Daoy (cell line): ENCODE measurements at places on chromosomes 13 and 19.

GRCh38 chr13:70893832-70894231 is 785.6 kb upstream of the KLHL1 start:
- DNase-seq, result no peak

DNA sequence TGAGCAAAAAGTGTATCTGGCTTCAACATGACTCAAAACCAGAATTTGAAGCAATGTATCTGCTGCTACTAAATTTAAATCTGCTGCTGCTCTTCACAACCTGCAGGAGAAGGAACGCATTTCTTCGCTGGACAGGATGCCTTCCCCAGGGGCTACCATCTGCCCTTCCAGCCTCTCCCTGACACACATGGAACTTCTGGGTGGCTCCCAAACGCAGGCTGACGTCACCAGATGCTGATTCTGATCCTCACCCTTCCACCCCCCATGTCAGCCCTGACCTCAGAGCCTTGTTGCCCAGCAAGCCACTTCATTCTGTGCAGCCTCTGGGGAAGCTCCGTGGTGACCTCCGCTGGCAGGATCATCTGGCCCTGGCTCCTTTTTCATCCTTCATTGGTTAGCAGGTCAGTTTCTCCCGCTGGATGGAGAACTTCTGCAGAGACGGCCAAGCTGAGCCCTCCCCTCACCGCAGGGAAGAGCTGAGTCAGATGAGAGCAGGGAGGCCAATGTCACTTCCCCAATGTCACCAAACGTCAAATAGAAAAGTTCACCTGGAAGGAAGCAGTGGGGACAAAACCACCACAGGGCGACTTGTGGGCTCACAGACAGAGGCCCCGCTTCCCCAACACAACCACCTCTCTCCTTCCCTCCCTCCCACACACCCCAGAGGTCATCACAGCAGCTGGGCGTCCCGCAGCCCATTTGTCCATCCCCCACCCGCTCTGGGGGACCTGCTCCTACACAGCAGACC is 14.0 kb upstream of the RAB20 start:
- no peak for DNase-seq

DNA sequence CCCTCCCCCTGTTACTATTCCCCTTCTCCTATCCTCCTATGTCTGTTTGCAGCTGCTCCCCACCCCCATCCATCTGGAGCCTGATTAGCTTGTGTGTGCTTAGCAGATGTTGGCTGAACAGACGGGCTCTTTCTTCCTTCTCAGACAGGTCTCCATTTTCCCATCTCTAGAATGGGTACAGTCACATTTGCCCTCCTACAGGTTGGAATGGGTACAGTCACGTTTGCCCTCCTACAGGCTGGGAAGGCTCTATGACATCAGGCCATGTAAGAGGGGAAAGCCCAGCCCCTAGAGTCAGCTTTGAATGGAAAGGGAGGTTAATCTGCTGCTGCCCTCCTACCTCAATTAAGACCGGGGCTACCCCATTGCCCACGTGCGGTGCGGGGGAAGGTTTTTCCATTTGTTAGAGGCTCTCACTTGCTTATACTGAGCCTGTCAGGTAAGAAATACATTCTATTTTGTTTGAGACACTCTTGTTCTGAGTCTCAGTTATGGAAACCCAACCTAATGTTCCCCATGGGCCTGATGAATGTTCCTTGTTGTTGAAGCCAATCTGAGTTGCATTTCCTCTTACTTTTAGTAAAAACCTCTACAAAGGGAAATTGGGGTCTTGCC is 2.2 kb upstream of the CLEC17A start:
- no peak for DNase-seq

GRCh38 chr19:43711751-43712355 is 4.0 kb upstream of the IRGC start:
- DNase-seq, result peak; percentile 49

GRCh38 chr19:39967561-39967960 is 3.4 kb upstream of the PSMC4 start:
- DNase-seq, result no peak

DNA sequence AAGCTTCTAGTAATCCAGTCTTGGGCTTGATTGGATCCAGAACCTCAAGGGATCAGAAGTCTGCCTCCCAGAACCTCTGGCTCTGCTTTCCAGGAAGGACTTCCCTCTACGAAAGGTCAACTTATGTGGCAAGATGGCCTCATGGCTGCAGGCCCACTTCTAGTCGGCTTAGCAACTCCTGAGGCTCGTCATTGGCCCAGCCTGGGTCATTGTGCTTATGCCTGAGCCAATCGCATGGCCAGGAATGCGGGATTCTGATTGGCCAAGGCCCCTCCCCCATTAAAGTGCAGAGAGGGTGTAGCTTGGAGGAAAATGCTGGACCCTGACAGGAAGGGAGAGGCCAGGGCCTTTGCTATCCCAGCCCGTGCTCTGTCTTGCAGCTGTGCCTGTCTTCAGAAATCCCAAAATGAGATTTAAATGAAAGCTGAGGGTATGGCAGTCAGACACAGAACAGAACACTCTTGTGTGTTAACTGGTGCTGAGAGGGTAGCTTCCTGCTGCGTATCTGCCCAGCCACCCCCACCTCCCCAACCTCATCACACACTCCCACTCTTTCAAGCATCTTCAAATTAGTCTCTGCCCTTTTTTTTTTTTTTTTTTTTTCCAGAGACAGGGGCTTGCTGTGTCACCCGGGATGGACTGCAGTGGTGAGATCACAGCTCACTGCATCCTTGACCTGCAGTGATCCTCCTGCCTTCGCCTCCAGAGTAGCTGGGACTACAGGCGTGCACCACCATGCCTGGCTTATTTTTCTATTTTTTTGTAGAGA is 5.5 kb upstream of the CCNE1 start:
- peak; percentile 32 for DNase-seq

DNA sequence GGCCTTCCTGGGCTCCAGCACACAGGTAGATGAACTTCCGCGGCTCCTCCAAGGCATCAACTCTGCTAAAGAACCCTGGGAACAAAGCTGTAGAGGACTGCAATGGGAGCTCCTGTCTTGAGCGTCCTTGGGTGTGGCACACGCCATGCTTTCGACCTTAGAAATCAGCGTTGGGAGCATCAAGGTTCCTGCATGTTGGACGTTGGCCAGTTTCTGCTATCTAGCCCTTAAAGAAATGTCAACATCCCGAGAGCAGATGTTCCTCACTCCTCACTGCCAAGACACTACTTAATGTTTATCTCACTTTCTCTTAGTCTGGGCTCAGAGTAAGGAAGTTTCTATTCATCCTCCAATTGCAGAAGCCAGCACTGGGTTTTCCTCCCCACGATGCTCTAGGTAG is 70.6 kb upstream of the MEDAG start:
- no peak for DNase-seq

DNA sequence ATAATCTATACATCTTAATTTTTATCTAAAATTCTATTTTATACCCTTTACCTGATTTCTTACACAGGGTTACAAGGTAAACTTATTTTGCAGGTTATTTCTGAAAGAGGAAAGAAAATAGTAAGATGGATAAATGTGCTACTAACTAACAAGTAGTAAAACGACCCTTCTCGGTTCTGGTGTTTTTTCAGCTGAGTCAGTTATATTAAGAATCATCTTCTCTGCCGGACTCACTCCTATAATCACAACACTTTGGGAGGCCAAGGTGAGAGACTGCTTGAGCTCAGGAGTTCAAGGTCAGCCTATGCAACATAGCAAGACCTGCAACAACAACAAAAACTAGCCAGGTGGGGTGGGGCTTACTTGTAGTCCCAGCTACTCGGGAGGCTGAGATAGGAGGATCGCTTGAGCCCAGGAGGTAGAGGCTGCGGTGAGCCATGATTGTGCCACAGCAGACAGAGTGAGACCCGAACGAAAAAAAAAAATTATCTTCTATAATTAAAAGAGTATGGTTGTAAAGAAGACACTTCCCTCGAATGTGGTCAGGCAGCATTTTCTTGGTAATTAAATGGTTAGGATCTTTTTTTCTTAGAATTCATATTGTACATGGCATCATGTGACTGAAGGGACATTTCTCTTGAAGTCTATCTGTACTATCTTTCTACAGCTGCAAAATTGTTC is 27.9 kb upstream of the RCBTB2 start:
- DNase-seq, result no peak

DNA sequence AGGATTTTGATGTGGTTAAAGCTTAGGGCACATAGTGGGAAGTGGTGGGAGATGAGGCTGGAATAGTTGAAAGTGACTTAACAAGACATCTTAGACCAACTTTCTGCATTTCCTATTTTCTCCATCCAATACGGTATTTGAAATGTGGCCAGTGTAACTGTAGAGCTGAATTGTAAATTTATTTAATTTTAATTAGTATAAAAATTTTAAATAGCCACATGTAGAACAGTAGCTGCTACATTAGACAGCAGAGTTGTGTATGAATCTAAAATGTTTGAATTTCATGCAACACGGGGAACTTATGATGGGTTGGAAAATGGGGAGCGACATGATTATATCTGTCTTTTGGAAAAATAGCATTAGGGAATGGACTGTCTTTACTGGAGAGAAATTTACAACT is 7.1 kb upstream of the SCEL start:
- no peak for DNase-seq

GRCh38 chr19:38079926-38080380 is 144.1 kb downstream of the DPF1 start:
- DNase-seq, result peak; percentile 74

DNA sequence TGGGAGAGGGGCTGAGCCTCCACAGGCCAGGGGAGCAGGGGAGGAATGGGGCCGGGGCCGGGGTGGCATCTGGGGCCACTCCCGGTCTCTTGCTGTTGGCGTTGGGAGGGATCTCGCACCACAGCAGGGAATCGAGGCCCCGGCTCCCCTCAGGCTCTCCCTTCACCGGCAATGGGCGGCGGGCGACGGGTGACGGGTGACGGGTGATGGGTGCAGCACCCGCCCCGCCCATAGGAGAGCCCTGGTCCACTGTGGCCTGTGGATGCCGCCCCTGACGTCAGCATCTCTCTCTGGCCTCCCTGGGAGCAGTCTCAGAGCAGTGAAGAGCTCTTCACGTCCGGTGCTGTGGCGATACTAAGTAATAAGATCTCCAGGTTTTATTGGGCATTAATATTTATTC is 133.6 kb downstream of the KDM4B start:
- no peak for DNase-seq

- no peak for DNase-seq
Measured at GRCh38 chr19:16199275-16199932, 1.7 kb downstream of the AP1M1 start.

DNA sequence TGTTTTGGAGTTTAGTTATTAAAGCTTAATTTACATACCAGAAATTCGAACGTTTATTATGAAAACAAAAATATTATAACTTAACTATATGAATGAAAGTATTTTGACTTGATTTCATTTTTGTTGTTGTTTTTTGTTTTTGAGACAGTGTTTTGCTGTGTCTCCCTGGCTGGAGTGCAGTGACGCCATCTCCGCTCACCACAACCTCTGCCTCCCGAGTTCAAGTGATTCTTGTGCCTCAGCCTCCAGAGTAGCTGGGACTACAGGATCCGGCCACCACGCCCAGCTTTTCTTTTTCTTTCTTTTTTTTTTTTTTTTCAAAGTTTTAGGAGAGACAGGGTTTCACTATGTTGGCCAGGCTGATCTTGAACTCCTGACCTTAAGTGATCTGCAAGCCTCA is 392.6 kb downstream of the PCDH17 start:
- no peak for DNase-seq

- no peak for DNase-seq
Measured at GRCh38 chr13:110419381-110419791, 112.3 kb downstream of the COL4A2 start.

GRCh38 chr19:34220472-34221063 is 33.8 kb upstream of the GARRE1 start:
- peak; percentile 60 for DNase-seq

GRCh38 chr13:102693250-102693649 is 1.6 kb downstream of the METTL21C start:
- no peak for DNase-seq

DNA sequence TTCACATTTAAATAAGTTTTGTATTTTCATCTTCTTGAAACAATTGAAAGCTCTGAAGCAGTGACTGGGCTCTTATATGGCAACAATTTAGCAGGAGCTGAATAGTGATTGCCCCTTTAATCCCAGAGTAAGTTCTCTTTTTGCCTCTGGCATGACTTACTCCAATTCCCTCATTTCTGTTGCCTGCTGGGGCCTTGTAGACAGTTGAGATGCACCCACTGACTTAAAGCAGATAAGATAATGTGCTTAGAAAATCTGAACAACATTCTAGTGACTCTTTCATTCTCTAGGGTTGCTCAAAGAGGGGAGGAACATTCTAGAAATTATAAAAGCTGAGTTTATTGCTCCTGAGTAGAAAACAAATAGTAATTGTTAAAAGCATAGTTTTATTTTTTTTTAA is 52.8 kb downstream of the AKAP11 start:
- DNase-seq, result no peak

- no peak for DNase-seq
Measured at GRCh38 chr13:110801044-110801443, 87.5 kb downstream of the ING1 start.

GRCh38 chr13:74675972-74676371 is 541.8 kb upstream of the KLF12 start:
- no peak for DNase-seq

DNA sequence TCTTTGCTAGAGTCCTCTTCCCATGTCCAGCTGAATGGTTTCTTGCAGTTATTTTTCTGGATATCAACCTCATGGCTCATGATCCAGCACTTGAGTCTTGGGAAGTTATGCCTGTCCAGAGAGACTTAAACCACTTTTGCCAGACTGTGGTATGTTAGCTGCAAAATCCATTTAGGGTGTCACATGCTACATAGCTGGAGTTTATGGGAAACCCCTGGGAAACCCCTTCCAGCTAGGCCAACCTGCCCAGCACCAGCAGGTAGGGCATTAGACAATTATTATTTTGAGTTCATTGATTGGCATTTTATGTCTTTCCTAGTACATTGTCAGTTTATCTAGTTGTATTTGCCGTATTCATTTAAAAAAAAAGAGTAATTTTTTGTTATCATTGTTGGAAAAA is 797.8 kb downstream of the EFNB2 start:
- DNase-seq, result no peak

DNA sequence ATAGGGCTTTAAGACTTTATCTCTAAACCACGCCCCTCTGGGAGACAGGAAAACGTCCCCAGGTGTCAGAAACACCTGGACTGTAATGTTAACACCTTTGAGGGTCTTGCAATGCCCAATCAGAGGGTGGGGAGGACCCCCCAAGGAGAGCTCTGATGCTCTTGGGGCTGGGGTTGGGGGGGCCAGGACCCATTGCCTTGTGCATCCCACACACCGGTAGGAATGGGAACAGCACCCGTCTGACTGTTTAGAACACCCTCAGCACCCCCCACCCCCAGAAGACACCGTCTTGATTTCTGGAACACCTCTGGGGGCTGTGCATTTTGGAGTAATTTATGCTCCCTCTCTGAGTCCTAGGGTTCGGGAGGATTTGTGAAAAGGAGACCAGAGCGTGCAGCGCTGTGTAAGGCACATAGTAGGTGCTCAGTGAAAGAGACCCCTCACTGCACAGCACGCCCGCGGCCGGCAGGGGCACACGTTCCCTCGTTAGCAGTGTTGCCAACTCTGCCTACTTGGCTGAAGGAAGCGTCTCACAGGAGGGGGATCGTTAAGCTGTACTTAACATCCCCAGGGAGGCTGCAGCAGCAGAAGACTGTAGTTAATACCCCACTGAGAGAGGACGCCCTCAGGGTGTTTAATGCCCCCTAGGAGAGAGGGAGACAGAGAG is 2.8 kb upstream of the ERFL start:
- DNase-seq, result no peak
